ENCODE measurements at places on chromosomes 4 and X. TPM values are rescaled to one million over a fixed set of nuclear protein-coding genes. Genes with fewer than 3 reads are reported as not detected.

Gene SRPX2
- total RNA-seq, result 40.0 TPM

Gene OPRPN
- total RNA-seq, result 2.4 TPM

Gene H2BW1
- not detected for total RNA-seq

Gene CTAG2
- total RNA-seq, result not detected

Gene FAAH2
- 2.9 TPM for total RNA-seq

Gene TMEM31
- total RNA-seq, result not detected

Gene TLL1
- 2.6 TPM for total RNA-seq

Gene STAP1
- 5.5 TPM for total RNA-seq

Gene VCX
- not detected for total RNA-seq

Gene FAT4
- 34.7 TPM for total RNA-seq

Gene RS1
- total RNA-seq, result 0.24 TPM

Gene JCHAIN
- total RNA-seq, result not detected

Gene GUF1
- total RNA-seq, result 33.9 TPM

Gene SULT1B1
- 7.9 TPM for total RNA-seq

Gene KLKB1
- total RNA-seq, result not detected

Gene MTCP1
- total RNA-seq, result 32.5 TPM

Gene ARHGAP24
- total RNA-seq, result 124 TPM

Gene HSD17B10
- total RNA-seq, result 45.3 TPM

Gene ADH5
- total RNA-seq, result 175 TPM

Gene ARMCX1
- total RNA-seq, result 54.4 TPM

Gene COL4A6
- total RNA-seq, result 29.1 TPM

Gene RNF150
- total RNA-seq, result 8.7 TPM

Gene TCEAL3
- 61.4 TPM for total RNA-seq
